ENCODE measurements at places on chromosomes 4 and X.
A peak's percentile ranks its signal among the peaks of the same experiment; 100 is the strongest.

- no peak for DNase-seq
Observed at GRCh38 chrX:106710771-106711170, 15.7 kb upstream of the RNF128 start.

- DNase-seq: no peak
Observed at GRCh38 chrX:40101430-40101802, 3.7 kb upstream of the BCOR start.

- DNase-seq: peak; percentile 3
Observed at GRCh38 chr4:26826721-26827120, 33.9 kb upstream of the STIM2 start.

DNA sequence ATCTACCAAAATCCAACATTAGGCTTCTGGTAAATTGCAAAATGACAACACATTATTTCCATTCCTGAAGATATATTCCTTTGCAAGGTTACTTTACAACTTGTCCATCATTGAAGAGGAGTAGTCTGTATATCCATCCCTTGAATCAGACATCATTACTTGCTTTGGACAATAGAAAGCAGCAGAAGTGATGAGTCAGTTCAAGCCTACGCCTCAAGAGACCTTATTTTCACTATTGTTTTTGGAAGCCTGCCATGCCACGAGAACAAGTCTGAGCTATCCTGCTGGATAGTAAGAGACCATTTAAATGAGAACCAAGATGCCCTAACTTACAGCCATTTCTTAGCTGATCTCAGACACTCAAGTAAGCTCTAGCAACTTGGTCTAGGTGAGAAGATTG lies 246.0 kb upstream of the HHIP start:
- DNase-seq: peak; percentile 34

GRCh38 chr4:49063670-49064069 lies 77.6 kb downstream of the CWH43 start:
- DNase-seq: no peak

DNA sequence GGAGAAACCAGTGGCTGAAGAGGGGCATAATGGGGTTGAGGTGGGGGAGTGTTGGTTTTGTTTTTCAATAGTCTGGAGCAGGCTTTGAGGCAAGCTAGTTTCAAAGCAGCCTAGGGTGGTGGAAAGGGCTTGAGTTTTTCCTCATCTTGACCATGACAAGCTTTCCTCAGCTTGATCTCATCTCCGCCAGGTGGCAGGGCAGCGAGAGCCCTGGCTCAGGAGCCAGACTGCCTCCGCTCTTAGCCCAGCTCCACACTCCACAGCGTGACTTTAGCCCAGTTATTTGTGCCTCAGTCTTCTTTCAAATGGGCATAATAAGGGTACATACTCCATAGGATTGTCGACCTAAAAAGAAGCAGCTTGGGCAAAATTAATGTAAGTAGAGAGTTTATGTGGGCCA lies 29.9 kb upstream of the SOWAHD start:
- DNase-seq: peak; percentile 15

DNA sequence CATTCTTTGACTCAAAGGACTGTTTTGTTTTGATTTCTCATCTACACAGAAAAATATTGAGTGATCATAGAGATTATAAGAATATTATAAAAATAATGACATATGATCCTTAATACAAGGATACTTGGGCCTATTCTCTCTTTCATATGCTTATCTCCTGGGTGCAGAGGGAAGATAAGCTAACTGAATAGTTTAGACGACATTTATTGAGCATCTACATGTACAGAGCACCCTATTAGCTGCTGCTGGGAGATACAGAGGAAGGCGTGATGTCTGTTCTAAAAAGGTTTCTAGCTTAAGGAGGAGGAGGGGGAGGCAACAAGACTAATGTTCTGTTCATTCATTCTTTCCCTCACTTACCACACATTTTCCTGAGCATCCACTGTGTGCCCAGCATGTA lies 106.8 kb downstream of the HDAC8 start:
- DNase-seq: no peak

GRCh38 chr4:188660796-188661195 lies 521.6 kb downstream of the TRIML1 start:
- no peak for DNase-seq

DNA sequence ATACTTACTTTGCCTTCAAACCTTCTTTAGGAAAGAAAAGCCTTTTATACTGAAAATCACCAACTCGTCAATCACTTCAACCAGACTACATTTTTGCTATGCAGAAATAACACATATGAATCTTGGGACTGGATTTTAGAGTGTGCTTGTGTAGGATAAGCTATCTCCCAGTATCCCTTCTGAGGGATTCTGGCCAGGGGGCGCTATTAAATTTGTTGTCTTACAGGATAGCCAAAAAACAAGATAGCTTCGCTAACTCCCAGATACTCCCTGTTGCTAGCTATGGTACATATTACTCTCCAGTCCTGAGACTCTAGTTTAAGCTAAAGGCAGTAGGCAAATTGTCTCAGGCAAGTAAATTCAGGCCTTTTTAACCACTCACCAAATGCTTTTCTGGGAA lies 167.2 kb downstream of the LHFPL1 start:
- DNase-seq: no peak

DNA sequence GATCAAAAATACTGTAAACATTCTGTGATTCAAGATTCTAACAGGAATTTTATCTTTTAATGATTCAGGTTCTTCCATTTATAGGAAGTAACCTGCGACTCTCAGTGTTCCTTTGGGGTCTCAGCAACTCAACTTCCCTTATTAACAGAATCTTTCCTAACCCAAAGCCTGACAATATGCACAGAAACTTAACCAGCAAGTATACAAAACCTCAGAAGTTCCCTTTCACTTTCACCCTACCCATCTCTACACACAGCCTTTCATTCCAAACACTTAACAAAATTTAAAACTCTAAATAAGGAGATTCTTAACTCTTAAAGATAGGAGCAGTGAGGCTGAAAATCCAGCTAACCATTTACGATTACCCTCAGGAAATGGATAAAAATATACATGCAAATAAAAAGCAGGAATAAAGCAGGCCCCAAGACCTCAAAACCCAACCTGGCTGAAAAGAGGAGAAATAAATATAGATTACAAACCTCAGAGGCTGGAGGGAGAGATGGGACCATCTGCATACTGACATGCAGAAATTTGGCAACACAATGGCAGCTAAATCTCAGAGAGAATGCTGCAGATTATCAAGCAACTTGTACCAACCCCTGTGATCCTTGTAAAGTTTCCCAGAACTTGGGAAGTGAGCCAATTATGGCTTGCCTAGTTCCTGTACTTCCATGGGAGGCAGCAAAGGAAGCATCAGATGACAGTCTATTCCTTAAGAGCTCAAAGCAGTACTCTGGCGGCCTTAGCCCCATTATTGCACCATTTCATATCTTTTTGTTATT lies 101.0 kb downstream of the ATP11C start:
- DNase-seq: no peak

DNA sequence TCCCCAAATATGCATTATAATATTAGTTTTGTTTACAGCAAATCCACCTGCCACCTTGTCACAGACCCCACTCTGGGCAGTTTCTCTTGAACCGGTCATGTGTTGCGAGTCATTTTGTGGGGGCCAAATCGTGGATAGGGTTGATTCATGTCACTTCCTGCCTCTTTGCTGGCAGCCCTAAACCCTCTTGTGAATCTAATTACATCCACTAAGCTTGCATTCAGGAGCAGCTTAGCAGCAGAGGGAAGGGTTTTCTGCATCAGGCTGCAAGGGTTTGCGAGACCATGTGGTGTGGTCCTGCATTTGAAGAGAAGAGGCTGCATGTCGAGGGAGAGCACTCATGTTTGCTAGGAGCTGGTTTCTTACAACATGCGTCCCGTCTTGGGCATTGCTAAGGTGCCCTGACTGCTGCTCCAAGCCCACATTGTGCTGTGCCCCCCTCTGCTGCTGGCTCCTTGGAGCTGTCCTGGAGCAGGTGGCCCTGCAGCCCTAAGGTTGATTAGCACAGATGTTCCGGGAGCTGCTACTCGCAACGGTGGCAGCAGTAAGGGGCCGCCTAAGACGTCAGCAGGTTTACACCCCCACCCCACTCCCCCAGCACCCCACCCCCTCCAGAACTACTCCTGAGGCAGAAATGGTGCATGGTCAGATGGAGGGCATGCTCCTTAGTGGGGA lies 88.9 kb upstream of the CLDN34 start:
- DNase-seq: no peak

DNA sequence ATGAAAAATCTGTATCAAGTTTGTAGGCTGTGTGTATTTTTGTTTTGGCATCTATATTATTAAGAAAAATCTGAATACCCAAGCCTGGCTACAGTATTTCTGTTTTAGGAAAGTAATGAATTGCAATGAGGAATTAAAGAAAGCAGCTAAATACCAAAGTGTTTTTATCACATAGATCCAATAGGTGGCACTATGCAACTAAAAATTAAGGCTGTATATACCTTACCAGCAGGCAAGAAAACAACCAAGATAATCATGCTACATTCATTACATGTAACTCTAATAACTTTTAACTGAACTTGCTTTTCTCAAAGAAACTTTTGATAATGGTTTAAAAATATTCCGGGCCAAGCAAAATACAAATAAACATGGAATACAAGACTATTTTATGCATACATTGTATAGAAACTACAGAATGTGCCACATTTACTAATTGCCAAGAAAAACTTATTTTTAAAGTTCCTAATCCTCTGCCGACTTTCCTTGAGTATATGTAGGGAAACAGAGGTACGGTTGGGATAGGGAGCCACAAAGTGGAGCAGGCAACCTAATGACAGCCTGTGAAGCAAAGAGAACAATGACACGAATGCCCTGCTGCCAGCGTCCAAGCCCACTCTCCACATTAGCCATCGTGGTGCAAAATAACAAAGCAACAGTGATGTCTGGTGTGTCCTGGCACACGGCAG lies 63.7 kb downstream of the SEC24D start:
- no peak for DNase-seq

GRCh38 chrX:5431823-5432222 lies 796.8 kb downstream of the NLGN4X start:
- DNase-seq: no peak

DNA sequence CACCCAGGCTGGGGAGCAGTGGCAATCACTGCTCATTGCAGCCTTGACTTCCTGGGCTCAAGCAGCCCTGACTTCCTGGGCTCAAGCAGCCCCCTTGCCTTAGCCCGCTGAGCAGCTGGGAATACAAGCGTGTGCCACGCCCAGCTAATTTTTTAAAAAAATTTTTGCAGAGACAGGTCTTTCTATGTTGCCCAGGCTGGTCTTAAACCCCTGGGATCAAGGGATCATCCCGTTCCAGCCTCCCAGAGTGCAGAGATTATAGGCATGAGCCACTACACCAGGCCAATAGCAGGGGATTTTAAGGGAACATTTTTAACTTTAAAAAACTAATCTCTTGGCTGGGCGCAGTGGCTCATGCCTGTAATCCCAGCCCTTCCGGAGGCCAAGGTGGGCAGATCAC lies 5.3 kb upstream of the SLC34A2 start:
- no peak for DNase-seq

DNA sequence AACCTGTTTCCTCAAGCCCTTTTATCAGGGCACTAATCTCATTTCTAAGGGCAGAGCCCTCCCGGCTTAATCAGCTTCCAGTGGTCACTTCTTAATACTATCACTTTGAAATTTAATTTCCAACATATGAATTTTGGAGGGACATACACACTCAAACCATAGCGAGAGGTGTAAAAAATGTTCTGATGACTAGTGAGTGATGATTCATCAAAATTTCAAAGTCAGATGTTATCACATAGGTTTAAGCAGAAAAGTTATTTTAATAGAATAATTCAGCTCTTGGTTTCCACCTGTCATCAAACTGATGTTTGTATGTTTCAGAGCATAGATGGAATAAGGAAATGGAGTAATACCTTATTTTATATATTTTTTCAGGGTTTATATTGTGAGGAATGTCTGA lies 161.9 kb downstream of the TLL1 start:
- DNase-seq: no peak

- no peak for DNase-seq
Observed at GRCh38 chrX:97290199-97290598, 406.5 kb downstream of the RPA4 start.

- DNase-seq: no peak
Observed at GRCh38 chr4:166146806-166147540, 273.9 kb downstream of the TLL1 start.

- DNase-seq: no peak
Observed at GRCh38 chr4:6221851-6222760, 21.8 kb upstream of the JAKMIP1 start.

- DNase-seq: no peak
Observed at GRCh38 chr4:80806472-80806871, 224.0 kb upstream of the BMP3 start.

- no peak for DNase-seq
Observed at GRCh38 chr4:76892601-76893000, 5.3 kb downstream of the SOWAHB start.

DNA sequence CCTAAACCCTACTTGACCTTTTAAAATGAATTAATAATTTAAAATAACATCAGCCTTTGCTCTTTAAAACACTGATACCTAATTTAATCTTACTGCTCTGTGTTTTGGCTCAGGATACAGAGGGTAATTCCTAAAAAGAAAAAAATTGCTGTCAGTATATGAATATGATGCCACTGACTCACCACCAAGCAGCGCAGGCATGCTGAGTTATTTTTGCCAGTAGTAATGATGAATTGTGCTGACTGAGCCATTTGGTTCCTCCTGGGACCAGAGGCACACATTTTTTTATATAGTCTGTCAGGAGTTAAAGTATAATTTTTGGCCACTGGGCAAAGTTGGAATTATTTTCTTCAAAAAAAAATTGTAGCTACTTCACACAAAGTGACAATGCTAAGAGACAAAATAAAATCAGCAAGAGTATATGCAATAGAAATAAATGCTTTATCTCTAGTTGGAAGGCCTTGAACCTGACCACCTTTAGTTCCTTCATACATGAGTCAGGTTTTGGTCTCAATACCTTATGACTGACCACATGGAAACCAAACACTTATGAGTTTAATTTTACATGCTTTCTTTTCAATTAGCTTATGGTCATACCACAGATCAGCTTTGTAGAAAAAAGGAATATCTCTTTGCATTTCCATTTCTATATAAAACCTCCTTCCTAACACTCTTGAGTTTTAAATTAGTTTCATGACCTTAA lies 115.1 kb downstream of the PPP3CA start:
- DNase-seq: no peak

- DNase-seq: no peak
Observed at GRCh38 chr4:136965478-136965877, 566.8 kb downstream of the PCDH18 start.

DNA sequence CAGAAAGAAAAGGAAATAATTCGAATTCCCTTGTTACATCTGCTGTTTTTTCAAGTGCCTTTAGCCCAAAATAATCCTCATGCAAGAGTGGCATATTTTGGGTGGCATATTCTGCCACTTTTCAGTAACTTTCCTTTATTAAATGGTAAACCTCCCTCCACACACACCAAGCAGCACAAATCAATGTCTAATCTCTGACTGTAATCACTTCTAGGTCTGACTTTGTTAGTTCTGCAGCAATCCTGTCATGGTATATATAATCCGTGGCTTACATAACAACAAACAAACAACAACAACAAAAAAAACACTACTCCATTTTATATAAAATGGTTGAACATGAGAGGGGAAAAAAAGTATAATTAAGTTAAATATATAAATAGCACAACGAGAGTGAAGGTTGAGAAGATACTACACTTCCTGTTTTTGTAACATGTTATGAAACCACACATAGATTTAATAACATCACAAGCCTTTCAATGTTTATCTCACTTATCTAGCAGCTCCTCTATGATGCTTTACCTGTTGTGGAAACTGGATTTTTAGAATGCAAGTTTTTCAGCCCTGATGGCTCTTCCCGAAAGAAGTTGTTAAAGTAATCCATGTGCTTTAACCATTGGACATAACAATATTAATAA lies 715.4 kb downstream of the GRXCR1 start:
- no peak for DNase-seq
